ENCODE measurements at places on chromosomes 12 and 14.

DNA sequence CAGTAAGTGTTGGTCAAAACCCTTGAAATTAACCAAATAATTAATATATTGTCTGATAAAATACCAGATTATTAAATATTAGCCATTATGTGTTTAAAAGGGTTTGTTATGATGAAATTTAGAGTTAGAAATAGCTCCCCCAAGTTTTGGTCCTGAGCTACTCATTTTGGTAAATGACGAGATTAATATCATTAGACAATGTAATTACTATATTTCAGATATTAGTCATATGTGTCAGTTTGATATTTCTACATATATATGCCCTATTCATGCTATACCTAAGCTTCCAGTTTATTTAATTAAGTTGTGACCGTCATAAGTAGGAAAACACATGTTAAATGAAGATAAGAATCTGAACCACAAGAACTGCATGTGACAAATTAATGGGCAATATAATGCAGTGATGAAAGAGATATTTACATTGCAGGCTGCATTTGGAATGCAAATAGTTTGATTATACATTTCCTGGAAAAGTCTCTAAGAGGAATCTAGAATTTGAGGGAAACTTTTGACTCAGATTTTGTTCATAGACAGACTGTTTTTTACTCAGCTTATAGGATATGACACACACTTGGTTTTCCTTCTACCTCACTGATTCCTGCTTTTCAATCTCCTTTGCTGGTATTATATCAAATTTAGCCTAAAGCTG lies 70.5 kb downstream of the TBC1D30 start:
- DNase-seq: no peak

DNA sequence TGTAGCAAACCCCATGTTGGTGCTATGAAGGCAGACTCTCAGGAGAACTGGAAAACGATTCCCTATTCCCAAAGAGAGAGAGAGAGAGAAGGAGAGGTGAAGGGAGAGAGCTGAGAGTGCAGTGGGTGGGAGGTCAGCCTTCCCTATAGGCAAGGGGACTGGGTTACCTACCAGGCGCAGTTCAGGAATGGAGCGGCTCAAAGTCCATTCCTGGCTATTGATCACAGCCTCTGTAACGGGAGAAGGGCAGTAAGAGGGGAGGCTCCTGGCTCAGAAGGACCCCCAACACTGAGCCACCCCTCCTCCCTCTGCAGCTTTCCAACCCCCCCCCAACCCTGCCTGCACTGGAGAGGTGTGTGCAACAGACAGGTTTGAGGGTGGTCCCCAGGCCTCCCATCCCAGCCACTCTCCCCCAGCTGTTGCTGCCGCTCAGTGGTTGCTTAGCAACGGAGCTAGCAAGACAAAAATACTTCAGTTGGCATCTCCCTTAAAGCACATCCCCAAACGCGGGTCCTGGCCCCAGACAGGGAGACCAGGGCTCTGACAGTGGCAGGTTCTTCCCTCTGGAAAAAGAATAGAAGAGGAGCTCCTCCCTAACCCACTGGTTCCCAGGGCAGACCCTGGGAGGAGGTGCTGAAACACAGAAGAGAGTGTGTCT lies 3.2 kb downstream of the AGAP2 start:
- peak; percentile 72 for DNase-seq

- no peak for DNase-seq
Observed at GRCh38 chr12:93079271-93079670, 150.2 kb upstream of the EEA1 start.

DNA sequence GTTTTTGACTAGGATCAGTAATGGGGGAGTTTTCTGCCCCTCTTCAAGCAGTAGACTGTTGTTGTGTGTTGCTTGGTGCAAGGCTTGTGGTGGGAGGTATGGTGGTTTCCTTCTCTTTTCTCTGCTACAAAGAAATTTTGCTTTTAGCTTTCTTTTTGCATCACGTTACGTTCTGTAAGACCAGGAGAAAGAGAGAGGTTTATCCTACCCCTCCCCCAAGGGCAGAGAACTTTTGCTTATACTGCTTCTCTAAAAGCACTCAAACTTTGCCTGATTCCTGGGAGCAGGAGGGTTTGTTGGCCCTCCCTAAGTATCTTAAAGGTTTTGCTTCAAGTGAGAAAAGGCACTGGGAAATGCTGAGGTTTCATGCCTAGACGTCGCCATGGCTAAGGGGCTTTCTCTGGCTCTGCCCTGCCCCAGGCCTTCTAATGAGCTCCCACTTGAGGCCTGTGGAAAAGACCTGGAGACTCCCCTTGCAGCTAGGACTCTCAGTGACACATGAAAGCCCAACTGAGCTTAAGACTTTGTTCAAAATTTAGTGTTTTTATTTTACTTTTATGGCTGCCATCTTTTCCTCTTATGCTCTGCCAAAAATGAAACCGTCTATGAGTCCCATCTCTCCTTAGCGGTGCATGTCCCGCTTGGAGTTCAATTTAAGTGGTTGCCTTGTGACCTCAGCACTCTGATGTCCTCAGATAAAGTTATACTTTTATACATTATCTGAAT lies 49.2 kb downstream of the EIF2S3B start:
- no peak for DNase-seq

- DNase-seq: no peak
Observed at GRCh38 chr12:53191096-53191884, 10.6 kb upstream of the CSAD start.

- no peak for DNase-seq
Observed at GRCh38 chr12:4114986-4115385, 158.6 kb upstream of the CCND2 start.

- DNase-seq: peak; percentile 90
Observed at GRCh38 chr12:90514325-90514724, 440.7 kb downstream of the CCER1 start.

DNA sequence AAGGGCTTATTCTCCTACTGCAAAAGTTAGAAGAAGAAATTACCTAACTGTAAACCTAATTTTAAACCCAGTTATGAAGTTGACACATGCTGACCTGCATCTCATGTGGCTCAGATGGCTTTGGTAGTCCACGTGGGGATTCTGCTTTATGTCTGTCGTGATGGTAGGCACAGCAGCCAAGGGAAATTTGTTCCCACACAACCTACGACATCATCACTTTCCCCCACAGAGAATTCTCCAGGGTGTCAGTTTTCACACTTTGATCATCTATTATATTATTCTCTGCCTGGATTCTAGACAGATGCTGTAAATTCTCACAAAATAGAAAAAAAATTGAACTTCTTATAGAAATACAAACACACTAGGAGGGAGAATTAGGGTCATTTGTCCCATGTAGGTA lies 70.6 kb downstream of the PTHLH start:
- no peak for DNase-seq

DNA sequence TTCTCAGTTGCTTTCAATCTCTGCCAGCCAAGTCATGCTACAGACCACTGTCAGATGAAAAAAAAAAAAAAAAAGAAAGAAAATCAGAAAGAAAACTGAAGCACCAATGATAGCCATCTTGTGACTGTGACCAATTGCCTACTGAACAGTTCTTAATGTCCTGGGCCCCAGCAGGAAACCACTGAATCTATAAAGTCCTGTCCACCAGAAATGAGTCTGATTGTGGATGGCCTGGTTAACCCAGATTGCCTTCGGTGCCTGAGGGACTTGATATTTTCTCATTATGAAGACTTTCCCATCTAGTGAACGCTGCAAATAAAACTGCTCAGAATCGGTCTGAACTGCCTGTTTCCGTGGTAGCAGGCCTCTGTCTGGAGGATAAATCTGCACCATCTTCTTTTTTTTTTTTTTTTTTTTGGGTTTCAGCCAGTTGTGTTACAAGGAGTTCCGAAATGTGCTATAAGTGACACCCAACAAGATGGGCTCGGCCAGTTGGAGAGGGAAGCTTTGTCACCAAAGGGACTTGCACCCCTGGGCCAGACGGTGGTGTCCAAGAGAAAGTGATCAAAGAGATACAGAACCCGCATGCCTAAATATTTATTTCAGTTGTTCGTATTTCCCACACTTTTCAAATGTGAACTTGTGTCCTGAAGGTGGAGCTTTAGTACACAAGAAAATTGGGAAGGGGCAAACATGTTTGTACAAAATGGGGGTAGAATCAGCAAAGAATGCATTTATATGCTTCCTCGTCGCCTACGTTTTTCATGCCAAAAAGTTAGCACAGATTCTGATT lies 3.0 kb upstream of the PLXNC1 start:
- DNase-seq: peak; percentile 60

- DNase-seq: no peak
Observed at GRCh38 chr12:11762723-11763326, 113.4 kb downstream of the ETV6 start.

GRCh38 chr14:71498212-71498611 lies 434.0 kb upstream of the RGS6 start:
- peak; percentile 87 for DNase-seq

DNA sequence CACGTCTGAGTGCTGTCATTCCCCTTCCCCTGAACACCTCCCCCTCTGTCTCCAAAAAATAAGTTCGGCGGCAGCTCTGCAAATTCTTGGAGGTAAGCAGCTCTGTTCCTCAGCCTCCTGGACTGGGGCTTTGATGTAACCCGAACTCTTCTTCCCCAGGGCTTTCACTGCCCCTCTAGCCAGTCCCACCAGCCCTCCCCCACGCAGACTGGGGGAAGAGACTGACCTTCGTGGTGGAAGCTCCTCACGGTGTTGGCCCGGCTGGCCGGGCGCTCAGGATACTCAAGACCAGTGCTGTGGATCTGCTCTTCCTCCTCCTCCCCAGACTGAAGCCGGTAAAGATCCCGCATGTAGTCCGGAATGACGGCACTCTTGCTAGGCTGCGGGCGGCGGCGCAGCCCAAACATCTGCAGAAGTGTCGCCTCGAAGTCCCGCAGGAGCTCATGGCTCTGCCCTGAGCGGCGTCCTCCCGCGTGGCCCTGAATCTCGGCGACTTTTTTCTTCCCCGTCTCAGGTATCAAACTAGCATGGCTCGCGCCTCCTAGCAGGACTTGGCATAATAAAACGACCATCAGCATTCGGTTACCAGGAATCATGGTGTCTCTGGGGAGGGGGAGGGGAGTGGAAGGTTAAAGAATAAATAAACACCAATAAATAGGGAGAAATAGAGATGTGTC lies 4.9 kb downstream of the BMP4 start:
- peak; percentile 61 for DNase-seq

GRCh38 chr12:106174876-106175275 lies 36.1 kb upstream of the NUAK1 start:
- no peak for DNase-seq

- no peak for DNase-seq
Observed at GRCh38 chr12:10501030-10501429, 4.7 kb upstream of the EIF2S3B start.

DNA sequence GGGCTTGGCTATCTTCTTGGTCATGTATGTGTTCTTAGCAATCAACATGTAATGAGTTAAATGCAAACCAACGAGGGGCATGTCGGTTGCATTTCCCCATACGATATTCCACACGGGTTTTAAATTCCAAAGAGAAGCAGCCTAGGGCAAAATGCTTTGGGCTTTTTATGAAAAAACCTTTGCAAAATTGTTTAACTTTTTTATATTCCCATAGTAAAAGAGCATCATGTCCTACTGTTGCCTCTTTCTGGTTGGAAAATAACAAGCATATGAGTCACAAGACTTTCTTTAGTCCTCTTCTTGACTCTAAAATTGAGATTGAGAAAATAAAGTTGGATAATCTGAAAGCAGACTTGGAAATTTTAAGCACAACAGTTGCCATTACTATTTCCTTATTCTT lies 3.8 kb upstream of the DIO2 start:
- DNase-seq: no peak

All from muscle of back (tissue), 13 donors.